CD4-positive, alpha-beta T cell treated with Interleukin-15 for 4 hours (primary cell): ENCODE measurements at places on chromosomes 16 and 17.

GRCh38 chr17:1620486-1620885 is 8.1 kb downstream of the SLC43A2 start:
- DNase-seq, result no peak

- DNase-seq, result no peak
Measured at GRCh38 chr17:66679631-66680517, 155.0 kb upstream of the CACNG5 start.

- no peak for DNase-seq
Measured at GRCh38 chr16:79714440-79714839, 113.9 kb upstream of the MAF start.

GRCh38 chr16:50626868-50627267 is 54.2 kb downstream of the SNX20 start:
- no peak for DNase-seq

DNA sequence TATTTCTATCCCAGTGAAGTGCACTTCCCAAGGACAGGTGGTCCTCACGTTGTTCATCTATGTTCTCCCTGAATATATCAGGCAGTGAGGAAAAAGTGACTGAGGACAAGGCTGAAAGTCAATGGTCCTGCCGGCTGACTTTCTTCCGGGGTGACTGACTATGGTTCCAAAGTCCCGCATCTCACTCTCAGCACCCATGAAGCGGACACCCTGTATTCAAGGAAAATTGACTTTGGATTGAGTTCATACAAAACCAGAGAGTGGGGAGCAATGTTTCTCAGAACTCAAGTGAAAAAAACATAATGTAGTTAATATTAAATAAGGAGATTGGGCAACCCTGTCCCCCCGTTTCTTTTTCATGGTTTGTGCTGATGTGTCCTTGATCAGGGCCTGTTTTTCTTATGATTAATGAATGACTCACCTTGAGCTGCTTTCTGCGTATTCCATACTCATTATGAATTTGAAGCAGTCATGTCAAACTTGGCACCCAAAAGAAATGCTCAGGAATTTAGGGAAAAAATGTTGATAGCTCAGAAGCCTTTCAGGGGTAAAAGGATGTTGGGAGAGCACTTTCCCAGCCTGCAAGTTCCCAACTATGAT is 184.0 kb downstream of the CYLD start:
- DNase-seq, result no peak

- no peak for DNase-seq
Measured at GRCh38 chr16:25107466-25107792, 4.1 kb upstream of the LCMT1 start.

GRCh38 chr16:26371349-26371869 is 679.6 kb downstream of the HS3ST4 start:
- DNase-seq, result no peak

GRCh38 chr17:60249290-60249826 is 99.6 kb downstream of the CA4 start:
- DNase-seq, result no peak

- DNase-seq, result peak; percentile 39
Measured at GRCh38 chr17:7307686-7308624, 527 bp downstream of the EIF5A start.

DNA sequence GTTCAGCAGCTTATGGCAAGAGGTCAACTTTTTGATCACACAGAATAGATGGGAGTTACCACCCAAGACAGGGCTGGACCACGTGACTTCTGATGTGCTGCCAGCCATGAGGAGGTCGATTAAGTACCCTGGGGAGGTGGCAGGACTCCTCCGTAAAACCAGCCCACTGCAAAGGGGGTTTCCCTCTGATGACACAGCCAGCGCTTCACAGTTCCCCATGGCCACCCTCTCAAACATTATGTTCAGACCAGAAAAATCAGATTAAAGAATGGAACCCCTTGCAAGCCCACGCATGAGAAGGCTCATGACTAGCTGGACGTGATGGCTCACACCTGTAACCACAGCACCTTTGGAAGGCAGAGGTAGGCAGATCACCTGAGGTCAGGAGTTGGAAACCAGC is 222.9 kb downstream of the CPPED1 start:
- DNase-seq, result no peak

- no peak for DNase-seq
Measured at GRCh38 chr16:31148896-31149295, 970 bp downstream of the PRSS36 start.

DNA sequence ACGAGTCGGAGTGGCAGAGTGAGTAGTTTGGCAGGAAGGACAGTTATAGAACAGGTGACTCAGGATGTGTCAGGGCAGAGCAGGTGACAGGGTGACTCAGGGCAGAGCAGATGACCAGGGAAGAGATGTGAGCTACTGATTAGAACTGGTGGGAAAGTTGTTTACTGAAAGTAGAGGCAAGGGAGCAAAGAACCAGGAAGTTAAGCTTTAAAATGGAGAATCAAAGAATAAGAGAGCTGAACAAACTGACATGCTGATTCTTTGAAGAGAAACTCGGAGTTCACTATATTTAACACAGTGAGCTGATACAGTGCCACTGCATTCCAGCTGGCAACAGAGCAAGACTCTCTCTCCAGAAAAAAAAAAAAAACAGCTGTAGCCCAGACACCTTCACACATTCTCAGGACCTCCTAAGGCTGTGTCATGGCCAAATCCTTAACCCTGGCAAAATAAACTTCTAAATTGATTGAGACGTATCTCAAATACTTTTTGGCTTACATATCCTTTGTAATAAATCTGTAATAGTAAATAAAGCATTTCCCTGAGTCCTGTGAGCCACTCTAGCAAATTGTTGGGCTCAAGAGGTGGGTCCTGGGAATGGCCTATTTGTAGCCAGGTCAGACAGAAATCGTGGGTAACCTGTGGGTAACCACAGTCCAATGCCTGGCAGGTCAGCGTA is 12.3 kb upstream of the UBE2I start:
- DNase-seq, result peak; percentile 14

- no peak for DNase-seq
Measured at GRCh38 chr17:40542558-40543411, 22.5 kb downstream of the CCR7 start.

GRCh38 chr16:73717266-73717974 is 579.2 kb upstream of the PSMD7 start:
- no peak for DNase-seq

DNA sequence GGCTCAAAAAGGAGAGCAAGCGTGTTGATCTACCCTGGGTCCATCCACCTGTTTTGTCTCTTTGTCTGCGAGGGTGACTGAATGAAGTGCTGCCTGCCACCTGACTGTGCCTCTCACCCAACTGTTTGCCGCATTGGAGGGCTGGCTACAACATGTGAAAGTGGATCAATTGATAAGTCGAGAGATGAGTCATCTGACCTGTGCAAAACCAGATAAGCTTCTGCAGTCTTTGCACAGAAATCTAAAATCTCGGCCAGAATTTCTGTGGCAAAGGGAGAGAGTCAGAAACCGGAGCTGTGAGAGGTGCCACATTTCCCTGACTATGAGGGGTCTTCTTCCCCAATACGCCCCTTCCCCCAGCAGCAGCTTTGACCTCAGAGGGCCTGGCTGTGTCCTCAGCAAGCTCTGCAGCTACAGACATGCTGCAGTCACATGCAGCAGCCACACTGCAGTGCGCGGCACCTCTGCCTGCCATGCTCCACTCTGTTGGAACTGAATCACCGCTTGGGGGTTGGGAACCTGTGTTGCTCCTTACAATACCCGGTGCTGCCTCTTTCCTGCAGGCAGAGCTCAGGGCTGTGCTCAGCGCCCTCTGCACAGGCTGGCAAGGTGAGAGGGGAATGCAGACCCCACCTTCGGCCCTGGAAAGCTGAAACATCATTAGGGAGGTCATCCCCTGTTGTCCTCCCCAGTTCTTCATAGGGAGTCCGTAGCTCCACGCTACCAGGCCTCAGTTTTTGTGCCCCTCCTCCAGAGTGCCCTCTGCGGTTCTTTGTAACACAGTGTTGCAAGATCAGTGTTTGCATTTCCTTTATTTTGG is 16.2 kb upstream of the HAS3 start:
- peak; percentile 23 for DNase-seq

DNA sequence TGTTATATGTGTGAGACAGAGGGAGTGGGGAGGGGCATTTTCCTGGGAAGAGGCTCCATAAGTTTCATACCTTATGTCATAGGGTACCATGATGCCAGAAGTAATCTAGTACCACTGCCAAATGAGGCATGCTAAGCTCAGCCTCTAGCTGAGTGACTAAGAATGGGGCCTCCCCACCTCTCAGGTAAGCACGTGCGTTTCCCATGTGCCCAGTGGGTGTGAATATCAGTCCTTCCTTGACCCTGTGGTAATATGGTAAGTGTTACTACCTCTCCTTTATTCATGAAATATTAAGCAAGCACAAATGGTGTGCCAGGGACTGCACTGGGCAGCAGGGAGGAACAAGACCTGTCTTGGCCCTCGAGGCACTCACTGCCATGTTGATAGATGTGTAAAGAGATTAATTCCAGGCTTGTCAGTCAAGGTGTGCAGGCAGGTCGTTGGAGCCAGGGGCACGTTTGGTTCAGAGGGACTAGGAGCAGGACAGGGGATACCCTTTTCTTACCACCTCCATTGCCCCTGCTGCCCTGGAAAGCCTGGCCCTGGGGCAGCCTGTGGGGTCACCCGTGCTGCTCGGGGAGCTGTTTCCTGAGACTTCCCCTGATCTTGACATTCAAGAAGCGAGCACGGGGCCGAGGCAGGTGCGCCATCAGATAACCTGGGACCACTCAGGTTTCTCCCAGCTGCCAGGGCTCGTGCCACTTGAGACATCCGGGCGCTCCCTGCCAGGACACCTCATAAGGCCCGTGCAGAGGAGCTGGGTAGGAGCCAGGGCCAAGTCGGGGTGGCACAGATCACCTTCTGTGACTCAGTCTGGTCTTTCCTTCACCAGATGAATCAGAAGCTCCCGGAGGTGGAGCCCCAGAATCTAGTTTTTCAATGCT is 8.8 kb downstream of the RSAD1 start:
- no peak for DNase-seq

DNA sequence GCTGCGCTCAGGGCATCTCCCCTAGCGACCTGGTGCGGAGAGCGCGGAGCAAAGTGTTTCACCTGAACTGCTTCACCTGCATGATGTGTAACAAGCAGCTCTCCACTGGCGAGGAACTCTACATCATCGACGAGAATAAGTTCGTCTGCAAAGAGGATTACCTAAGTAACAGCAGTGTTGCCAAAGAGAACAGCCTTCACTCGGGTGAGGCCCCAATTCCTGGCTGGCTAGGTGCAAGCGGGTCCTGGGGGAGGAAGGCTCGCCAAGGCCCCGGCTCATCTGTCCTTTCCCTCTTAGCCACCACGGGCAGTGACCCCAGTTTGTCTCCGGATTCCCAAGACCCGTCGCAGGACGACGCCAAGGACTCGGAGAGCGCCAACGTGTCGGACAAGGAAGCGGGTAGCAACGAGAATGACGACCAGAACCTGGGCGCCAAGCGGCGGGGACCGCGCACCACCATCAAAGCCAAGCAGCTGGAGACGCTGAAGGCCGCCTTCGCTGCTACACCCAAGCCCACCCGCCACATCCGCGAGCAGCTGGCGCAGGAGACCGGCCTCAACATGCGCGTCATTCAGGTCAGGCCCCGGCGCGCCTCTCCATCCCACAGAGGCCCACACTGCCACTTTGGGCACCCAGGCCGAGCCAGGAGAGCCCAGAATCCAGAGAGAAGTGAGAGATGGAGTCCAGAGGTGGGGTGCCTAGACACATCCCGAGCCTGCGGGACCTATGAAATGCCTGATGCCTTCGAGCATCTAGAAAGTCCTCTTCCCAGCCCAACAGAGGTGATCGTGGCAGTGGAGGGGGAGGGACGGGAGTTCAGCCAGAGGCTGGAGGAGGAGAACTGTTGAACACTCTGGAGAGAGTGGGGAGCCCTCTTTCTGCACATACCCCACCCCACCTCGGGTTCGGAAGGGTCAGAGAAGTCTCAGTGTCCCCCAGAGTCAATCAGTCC is 3.3 kb downstream of the LHX1 start:
- no peak for DNase-seq

DNA sequence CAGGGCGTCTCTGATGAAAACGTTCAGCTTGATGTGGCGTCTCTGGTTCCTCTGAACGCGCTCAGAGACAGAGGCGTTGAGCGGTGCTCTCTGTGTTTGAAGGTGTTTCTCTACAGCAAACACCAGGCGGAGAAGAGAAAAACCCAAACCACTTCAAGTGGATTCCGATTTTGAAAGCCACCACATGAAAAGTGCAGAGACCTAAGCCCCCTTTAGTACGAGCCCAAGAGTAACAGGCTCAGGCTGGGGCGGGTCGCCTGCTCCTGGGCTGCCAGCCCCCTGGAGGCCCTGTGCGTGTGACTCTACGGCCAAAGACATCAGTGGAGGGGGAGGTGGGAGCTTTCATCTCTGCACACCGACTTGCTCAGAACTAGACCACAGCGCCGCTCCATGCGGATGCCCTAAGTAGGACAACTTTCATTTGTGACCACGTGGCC is 328.4 kb downstream of the MAF start:
- peak; percentile 49 for DNase-seq

DNA sequence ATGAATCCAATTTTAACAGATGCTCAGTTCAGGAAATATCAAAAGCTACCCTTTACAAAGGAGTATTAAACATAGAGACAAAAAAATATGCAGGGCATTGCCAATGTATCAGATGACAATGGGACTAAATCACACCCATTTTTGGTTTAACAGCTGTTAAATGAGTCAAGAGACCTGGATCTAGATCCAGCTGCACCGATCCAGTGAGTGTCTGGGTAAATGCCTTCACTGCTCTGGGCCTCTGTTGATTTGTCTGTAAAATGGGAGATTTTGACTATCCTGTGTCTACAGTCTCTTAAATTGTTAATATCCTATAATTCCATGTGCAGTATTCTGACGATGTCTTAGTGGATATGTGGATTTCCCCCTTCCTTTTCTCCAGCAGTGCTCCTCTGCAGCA is 16.4 kb downstream of the KRT23 start:
- DNase-seq, result no peak

GRCh38 chr16:65377195-65377594 is 255.3 kb upstream of the CDH11 start:
- DNase-seq, result no peak

GRCh38 chr17:8116776-8117175 is 1.5 kb downstream of the ALOXE3 start:
- no peak for DNase-seq

DNA sequence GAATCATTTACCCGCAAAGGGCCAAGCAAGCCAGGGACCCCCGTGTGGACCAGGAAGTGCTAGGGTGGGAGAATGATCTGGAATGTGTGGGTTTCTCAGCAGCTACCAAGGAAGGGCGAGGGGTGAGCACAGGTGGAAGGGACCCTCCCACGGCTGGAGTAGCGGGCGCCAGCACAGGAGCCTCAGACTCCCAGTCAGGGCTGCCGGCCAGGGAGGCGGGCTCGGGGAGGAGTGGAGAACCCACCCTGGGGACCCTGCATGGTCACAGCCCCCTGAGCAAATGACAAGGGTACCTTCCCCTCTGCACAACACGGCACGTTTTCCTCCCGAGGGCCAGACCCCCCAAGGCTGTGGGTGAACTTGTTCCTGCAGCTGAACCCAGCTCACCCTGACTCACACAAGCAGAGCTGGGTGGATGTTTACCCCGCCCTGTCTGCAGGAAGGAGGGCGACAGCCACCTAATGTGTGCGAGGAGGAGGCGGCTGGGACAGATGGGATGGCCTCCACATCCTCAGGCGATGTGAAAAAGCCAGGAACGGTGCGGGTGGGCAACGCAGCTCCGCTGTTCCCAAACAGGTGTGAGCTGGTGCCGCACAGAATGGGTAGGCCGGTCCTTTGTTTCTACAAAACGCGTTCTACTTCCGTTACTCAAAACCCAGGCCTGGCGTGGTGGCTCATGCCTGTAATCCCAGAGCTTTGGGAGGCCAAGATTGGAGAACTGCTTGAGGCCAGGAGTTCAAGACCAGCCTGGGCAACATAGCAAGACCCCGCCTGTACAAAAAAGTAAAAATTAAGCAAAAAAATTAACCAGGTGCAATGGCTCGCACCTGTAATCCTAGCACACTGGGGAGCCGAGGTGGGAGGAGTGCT is 6.2 kb downstream of the ECI1 start:
- DNase-seq, result no peak
